SW480 (cell line): ENCODE measurements at places on chromosomes 12 and 14.

DNA sequence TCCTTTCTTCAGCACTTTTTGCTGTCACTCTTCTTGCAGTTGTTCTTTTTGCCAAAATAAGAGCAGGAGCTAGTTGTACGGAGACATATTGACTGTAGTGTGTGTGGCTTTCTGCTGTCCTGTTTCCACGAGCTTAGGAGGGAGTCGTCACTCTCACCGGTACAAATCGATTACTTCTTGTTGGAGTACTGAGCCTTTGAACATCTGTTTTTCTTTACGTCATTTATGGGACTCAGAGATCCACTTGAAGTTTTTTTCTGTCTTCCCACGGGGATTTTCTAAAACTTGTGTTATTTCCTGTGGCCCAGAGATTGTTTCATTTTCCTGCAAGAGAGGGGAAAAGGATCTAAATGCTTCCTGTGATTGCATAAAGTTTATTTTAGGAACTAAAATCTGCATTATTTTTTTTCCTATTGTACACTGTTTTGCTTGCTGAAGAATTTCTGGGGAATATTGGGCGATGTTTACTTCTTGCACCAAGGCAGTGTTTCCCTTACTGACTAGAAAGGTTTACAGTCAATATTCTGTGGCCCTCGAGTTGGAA is 199.8 kb upstream of the ARHGAP5 start:
- DNase-seq, result no peak

- no peak for DNase-seq
These were observed 2.4 kb downstream of the ATF7 start for GRCh38 chr12:53623548-53624385.

DNA sequence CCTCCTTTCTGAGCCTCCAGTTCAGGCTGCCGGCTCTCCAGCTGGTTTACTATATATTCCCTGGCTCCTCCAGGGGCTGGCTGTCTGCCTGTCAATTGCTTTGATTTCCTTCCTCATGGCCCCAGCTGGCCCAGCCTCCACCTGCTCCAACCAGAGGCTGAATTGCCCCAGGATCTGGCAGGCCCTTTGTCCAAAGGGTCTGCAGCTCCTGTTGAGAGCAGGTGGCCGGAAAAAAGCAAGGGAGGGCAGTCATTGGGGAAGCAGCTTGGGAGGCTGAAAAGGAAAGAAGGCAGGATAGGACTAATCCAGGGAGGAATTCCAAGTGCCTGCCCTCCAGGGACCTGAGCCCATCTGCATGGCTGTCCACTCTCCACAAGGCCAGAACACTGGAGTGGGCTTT is 25.3 kb downstream of the PAH start:
- no peak for DNase-seq

GRCh38 chr14:95046711-95047681 is 110.3 kb downstream of the DICER1 start:
- DNase-seq, result no peak
